ENCODE measurements at places on chromosomes 7 and 10.

- DNase-seq: no peak
Measured at GRCh38 chr7:47681249-47681810, 99.4 kb upstream of the TNS3 start.

DNA sequence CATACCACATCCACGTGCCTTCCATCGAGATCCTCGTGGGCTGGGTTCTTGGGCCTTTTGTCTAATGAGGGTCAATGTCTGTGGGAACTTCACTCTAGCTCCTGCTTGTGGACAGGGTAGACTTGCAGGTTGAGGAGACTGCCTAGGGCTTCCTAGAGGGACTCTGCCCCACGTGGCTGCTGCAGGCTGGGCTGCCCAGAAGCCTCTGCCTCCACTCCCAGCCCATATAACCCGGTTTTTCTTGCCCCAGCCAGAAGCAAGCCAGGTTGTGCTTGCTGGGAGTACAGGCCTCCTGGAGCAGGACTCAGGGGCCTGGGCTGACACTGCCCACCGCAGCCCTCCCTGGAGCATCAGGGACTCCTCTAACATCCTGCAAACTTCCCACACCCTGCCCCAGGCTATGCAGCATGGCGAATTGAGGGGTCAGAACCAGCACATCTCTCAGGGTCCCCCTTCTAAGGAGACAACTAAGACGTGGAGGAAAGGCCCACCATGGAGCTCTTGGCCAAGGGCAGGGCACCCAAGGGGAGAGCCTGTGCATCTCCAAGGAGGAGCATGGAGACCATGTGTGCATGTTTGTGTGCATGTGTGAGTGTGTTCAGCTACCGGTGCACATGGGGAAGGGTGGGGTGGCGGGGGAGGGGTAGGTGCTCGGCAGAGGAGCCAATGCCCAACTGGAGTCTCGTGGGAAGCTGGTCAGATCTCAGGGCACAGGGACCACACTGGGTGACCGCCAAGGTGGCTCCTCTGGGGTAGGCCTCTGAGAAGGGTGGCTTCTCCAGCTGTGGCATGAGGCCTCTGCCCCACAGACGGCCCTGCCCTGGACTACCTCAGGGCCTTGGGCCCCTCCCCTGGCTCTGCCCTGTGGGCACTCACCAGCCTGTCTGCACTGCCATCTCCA lies 62.6 kb downstream of the RASGEF1A start:
- DNase-seq: peak; percentile 67

DNA sequence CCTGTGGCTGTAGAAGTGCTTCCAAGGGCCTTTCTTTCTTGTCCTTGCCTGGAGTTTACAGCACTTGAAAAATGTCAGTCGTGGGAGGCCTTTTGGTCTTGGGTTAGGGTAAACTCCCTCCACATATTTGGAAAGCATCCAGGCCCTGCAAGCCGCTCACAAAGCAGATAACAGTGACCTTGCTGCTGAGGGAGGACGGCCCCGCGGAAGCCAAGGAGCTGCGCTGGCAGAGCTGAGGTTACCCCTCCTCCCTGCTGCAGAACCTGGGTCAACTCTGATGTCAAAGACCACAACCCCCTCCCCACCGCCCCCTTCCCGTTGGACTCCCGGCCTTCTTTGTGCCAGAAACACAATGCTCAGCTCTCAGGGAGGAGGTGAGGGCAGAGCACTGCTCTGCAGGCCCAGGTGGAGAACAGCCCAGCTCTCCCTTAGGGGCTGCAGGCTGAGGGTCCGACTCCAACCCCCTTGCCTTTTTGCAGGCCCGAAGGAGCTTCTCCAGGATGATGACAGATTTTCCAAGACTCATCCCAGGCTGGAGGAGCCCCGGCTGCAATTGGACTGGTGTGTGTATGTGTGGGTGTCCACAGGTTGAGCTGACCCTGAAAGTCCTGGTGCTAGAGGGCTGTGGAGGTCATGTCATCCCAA lies 957.6 kb upstream of the ZNF722 start:
- DNase-seq: no peak

DNA sequence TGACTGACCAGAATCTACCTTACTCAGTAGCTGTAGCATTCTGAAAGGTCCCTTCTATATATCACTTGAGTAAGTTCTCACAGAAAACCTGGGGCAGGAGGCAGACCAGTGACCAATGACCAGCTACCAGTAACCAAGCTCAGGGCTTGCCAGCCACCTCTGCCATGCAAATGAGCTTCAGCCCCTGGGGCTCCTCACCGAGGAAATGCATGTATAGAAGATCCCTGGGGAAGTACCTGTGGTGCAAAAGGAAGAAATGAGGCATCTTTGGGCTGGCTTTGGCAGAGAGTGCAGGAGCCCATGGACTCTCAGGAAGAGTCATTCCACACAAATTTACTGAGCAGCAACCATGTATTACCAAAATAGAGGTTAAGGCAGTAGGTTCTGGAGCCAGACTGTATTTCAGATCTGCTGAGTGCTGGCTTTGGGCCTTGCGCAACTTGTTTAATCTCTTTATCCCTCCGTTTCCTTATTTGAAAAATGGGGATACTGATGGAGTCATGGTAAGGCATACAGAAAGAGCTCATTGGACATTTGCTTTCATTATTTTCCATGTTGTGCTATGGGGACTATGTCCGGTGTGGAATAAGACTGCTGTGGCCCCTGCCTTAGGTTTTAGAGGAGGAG lies 41.1 kb upstream of the FAM204A start:
- no peak for DNase-seq

GRCh38 chr10:120415709-120416330 lies 41.2 kb upstream of the PLPP4 start:
- no peak for DNase-seq

DNA sequence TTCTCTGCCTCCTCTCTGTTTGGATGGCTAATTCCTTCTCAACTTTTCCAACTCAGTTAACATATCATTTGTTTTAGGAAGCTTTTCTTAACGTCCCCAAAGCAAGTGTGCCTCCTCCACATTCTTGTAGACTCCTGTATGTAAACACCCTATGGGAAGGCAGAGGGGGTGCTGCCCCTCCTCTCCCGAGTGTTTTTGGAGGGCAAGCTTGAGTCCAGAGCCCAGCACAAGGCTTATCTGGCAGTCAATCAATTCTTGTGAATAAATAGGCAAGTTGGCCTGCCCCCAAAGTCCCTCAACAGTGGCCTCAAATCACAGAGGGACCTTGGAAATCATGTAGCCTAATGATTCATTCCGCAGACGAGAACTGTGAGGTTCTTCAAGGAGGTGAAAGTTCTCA lies 305.6 kb downstream of the RPS24 start:
- peak; percentile 24 for DNase-seq

GRCh38 chr10:5071411-5072198 lies 22.6 kb upstream of the AKR1C3 start:
- peak; percentile 92 for DNase-seq

GRCh38 chr7:150668472-150668911 lies 17.0 kb upstream of the GIMAP2 start:
- DNase-seq: no peak

DNA sequence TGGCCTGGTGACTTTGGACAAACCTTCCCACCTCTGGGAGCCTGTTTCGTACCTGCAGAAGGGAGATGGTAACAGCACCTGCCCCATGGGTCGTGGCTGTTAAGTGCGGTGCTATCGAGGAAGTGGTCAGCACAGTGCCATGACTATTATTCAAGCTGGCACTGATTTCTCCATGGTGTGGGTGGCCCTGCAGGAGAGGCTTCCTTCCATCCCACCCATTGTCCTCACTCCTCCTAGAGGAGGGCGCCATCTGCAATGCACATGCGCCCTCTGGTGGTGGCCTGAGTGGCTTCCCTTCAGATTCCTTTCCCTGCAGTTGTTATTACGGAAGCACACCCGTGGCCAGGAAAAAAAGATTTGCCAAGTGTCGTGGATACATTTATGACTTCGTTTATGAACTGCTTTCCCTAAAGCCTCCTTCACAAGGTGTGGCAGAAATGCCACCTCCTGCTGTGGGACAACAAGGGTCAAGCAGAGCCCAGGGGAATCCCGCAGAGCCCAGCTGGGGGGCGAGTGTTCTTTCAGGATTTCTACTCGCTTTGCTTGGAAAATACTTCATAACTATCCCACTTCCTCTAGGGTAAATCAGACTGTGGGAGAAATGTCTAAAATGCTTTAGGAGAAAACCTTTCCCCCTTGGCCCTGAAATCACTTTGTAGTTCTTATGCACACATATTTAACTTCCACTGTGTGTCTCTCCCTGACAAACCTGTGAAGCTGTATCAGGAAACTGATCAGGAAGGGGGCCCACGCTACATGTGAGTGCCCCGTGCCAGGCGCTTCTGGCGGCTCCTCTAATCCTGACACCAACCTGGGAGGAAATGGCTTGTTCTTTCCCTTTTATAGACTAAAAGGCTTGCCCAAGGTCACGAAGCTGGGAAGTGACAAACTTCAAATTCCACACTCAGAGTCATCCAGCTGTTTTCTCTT lies 98.0 kb upstream of the ANLN start:
- peak; percentile 87 for DNase-seq

DNA sequence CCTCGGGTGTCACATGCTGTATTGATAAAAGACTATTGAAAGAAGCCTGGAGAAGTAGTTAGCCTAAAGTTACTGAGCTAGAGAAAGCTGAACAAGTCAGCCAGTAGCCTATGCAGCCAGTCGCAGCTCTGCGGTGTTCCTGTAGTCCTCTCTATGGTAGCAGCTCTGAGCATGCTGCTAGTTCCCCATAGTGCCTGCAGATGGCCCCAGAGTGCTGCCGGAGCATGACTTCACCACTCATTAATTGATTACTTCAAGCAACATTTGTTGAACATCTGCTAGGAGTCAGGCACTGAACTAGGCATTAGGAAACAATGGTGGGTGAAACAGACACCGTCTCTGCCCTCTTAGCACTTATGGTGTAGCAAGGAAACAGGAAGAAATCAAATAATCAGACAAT lies 422.7 kb downstream of the SORCS3 start:
- no peak for DNase-seq

GRCh38 chr7:134440067-134440466 lies 18.8 kb downstream of the AKR1B1 start:
- no peak for DNase-seq

DNA sequence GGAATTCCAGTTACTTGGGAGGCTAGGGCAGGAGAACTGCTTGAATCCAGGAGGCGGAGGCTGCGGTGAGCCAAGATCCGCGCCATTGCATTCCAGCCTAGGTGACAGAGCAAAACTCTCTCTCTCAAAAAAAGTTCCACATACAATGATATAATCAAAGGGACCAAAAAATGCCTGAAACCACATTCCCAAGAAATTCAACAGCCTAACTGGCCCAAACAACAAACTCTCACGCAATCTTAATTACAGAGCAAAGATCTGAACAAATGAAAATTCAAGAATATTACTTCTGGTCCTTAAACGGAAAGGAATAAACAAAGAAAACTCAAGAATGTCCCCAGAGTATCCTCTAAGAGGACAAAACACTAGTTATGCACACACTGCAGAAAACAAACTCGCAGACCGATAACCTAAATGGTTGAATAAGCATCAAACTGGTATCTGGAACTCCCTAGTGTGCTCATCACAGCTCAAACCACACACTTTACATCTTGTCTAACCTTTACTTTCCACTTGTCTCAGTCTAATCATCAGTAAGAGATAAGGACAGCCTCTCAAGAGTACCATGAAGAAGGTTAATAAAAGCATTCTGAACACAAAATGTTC lies 3.7 kb downstream of the OGA start:
- no peak for DNase-seq

DNA sequence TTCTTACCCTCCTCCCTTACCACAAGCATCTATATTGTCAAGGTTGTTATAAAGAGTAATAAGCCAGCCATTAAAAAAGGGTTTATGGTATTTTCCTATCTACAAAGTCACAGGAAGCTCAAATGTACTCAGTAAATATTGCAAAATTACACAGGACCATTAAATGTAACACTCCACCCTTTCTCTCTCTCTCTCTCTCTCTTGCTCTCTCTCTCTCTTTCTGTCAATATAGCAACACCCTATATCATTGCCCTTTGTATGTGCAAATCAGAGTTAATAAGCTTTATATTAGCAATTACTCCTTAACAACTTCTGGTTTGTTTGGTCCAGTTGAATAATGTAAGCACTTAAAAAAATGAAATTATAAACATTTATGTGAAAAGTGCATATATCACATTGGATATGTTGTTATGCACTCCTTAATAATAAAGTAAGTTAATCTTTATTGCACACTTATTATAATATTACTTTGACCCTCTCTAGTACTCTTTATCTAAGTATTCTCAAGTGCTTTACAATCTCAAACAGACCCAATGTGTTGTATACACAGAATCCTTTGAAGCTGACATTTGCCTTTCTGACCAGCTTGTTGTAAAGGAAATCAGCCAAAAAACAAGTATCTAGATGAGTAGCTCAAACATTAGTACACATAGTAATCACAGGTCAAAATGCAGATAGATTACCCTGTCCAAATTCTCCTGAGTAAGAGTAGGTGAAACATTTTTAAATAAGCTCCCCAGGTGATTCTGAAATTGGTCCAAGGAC lies 93.2 kb downstream of the CFTR start:
- no peak for DNase-seq

- DNase-seq: no peak
Measured at GRCh38 chr7:133805426-133805825, 321.7 kb upstream of the LRGUK start.

GRCh38 chr10:48707472-48707871 lies 22.8 kb downstream of the WDFY4 start:
- no peak for DNase-seq

GRCh38 chr7:144835155-144835611 lies 670 bp downstream of the TPK1 start:
- DNase-seq: no peak

DNA sequence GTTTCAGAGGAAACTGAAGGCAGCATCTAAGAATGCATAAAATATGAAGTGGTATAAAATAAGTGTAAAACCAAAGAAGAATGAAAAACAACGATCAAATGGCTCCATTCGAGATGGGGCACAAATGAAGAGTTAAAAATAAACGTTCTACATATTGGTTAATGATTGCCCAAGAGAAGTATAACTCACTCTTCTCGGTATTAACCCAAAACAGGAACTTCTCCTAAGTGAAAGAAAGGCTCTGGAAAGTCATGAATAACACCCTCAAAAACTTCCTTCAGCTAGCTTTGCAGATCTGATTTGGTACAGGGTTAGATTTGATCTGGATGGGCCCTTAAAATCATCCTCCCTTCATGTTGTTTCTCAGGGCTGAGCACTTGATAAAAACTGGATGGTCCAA lies 94.3 kb upstream of the ADO start:
- DNase-seq: no peak

- no peak for DNase-seq
Measured at GRCh38 chr10:62732841-62733653, 71.5 kb upstream of the ADO start.

GRCh38 chr10:74900297-74900696 lies 73.9 kb downstream of the KAT6B start:
- no peak for DNase-seq

GRCh38 chr7:40723829-40724228 lies 589.0 kb downstream of the SUGCT start:
- DNase-seq: no peak

- DNase-seq: no peak
Measured at GRCh38 chr7:111750878-111751277, 188.6 kb upstream of the IMMP2L start.
